Glutamatergic neuron (in vitro differentiated cells): ENCODE measurements at places on chromosomes 5 and 9.
A peak's percentile ranks its signal among the peaks of the same experiment; 100 is the strongest.

DNA sequence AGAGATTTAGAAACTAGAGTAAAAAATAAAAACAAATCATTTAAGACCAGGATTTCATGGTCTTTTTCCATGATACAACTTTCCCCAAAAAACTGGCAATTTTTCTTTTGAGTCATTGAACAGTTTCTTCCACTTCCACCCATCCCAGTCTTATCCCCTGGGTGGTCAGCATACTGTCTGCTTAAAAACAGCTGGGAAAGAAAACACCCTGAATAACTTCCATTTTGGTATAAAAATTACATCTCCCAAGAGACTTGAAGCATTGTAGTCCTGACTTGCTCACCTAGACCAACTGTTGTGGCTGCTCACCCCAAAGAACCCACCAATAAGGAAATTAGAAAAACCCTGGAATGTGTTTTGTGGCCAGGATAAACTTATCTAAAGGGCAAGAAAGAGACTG lies 731.3 kb downstream of the NR2F1-AS1 start:
- no peak for DNase-seq

- DNase-seq: no peak
Measured at GRCh38 chr9:71643330-71643729, 125.0 kb downstream of the CEMIP2 start.

- DNase-seq: peak; percentile 58
Measured at GRCh38 chr9:126326228-126327005, at the start of gene MVB12B. Gene MVB12B, plus strand, starts transcription at chr9:126326829. Its CDS starts 101 bp downstream, at chr9:126326930.

DNA sequence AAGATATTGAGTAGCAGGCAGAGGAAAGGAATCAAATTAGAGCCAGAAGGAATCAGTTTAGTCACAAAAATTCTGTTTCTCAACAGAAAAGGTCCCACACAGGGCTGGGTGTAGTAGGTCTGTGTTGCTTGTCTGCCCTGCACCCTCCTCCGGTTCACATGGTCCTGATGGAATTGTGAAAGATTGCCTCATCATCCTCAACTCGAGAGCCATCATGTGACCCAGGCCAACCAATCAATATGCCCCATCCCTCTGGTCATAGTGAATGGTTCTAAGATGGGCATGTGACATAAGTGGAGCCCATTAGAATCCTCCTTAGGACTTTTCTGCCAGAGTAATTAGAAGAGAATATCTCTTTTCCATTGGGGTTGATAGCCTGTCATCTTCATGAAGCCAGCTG lies 56.7 kb upstream of the RAD23B start:
- peak; percentile 14 for DNase-seq

GRCh38 chr5:121797681-121798518 lies 53.8 kb upstream of the FTMT start:
- DNase-seq: no peak

- DNase-seq: no peak
Measured at GRCh38 chr5:34811706-34812105, 27.3 kb upstream of the TTC23L start.

DNA sequence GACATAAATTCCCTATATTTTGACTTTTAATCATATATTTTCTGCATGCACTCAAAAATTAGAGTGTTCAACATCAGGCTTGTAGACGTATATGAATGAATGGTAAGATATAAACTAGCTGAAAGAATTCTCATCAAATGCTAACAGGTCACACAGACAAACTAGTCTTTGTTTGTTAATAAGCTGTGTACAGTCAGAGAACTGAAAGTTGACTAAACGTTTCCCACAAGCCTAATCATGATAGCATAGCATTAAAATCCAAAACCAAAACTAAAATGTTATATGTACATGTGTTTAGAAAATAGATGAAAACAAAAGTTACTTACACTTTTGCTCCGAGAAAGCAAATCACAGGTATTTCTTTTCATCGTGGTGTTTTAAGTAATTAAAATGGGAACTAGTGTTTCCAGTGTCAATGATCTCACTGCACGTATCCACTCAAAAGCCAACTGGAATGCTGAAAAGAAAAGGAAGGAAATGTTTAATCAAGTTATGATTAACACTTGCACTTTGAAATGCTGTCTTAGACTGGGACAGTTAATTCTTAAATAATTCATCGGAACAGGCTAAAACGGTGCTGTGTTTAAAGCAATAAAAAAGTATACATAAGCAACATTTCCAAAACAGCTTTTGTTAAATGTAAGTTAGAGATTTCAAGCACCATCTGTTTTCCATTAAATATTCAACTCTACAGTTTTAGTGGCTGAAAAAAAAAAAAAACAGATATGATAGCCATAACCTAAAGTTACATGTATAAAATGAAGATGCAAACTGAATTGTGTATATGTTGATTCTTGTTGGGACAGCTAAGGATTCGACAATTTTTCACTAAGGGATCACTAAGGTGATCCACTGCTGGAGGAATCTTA lies 291.9 kb upstream of the PDE4D start:
- no peak for DNase-seq

DNA sequence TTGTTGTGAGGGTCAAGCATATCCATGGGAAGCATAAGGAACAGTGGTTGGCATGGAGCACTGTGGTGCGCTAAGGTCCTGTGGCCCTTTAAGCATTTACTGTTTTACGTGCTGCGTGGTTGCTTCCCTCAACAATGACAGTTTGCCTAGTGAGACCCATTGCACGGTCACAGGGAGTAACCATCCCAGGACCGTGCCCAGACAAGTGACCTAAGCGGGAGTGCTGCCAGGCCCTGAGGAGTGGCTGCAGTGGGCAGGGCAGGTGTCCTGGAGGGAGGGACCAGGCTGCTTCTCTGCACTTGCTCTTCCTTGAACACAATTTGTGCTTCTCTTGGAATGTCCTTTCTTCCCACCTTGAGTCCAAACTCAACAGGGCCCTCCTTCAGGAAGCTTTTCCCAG lies 64.6 kb downstream of the RGS3 start:
- no peak for DNase-seq

GRCh38 chr9:91291866-91292265 lies 69.9 kb downstream of the AUH start:
- no peak for DNase-seq

DNA sequence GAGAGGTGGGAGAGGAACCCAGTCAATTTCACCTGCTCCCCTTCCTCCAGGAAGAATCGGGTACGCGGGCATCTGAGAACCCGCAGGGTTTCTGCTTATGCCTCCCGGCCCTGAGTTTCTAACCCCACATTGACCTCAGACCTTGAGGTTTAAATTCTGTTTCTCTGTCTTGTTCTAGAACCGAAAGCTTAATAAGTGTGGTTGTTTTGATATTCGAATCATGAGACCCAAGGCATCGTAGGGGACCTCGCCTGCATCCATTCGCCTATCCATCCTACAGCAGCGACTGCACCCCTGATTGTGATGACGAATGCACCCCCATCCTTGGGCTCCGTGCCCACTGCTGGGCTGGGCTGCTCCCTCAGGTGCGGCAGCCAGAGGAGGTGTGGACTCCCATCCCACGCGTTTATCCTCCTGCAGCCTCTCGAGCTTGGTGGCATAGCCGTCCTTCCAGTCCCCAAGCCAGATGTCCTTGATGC lies 80.8 kb upstream of the IER5L start:
- DNase-seq: no peak

DNA sequence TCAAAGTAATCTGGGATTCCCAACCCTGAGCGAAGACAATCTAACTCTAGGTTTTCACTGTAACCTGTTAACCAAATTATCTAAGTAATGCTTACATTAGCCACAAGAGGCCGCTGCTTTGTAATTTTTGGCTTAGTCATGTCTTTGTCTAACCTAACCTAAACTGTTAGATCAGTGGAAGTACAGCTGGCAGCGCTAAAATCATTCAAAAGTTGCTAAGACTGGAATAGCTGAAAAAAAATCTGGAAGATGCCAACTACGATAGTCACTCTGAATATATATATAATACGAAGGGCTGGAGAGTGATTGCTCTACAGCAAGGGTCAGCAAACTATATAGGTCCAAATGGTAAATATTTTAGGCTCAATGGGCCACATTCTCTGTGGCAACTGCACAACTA lies 60.2 kb downstream of the FBXO38 start:
- DNase-seq: peak; percentile 26

DNA sequence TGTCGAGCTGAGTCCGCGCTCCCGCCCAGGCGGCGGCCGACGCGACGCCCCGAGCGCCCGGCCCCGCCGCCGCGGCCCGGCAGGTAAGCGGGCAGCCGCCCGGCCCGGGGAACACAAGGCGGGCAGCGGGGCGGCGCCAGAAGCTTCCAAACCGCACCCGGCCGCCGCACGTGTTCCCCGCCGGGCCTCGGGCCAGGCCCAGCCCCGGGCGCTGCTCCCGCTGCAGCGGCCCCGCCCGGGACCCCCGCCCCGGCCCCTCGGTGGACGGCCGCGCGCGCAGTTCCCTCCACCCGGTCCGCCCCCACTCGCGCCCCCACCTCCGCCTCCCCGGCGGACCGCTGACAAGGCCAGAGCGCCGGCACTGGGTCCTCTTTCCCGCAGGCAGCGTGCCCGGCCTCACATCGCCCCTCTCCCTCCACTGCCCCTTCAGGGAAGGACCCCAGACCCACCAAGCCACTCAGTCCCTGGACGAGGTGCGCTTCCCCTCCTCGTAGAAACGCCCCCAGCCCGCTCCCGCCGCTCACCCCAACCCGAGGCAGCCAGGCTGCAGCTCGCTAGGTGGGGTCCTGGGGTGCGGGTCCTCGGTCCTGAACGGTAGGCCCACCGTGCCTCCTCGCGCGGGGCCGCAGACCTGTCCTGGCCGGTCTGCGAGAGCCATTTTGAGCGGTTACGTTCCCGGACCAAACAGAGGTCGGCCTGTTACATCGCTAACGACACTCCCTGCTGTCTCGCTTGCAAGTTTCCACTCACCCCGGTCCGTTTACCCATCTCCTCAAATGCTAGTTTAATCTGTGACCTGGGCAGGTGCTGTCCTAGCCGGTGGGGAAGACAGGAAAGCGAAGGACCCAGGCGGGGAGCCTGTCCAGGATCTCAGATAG lies 475 bp downstream of the WDR5 start:
- DNase-seq: peak; percentile 45

DNA sequence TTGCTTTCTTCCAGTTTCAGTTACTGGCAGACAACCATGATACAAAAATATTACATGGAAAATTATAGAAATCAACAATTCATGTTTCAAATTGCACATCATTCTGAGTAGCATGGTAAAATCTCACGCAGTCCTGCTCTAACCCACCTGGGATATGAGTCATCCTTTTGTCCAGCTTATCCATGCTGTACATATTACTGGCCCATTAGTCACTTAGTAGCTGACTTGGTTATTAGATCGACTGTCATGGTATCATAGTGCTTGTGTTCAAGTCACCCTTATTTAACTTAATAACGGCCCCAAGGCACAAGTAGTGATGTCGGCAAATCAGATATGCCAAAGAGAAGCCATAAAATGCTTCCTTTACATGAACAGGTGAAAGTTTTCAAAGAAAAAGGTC lies 41.2 kb downstream of the NADK2 start:
- no peak for DNase-seq

GRCh38 chr9:112271466-112272098 lies 61.8 kb downstream of the PTBP3 start:
- no peak for DNase-seq

DNA sequence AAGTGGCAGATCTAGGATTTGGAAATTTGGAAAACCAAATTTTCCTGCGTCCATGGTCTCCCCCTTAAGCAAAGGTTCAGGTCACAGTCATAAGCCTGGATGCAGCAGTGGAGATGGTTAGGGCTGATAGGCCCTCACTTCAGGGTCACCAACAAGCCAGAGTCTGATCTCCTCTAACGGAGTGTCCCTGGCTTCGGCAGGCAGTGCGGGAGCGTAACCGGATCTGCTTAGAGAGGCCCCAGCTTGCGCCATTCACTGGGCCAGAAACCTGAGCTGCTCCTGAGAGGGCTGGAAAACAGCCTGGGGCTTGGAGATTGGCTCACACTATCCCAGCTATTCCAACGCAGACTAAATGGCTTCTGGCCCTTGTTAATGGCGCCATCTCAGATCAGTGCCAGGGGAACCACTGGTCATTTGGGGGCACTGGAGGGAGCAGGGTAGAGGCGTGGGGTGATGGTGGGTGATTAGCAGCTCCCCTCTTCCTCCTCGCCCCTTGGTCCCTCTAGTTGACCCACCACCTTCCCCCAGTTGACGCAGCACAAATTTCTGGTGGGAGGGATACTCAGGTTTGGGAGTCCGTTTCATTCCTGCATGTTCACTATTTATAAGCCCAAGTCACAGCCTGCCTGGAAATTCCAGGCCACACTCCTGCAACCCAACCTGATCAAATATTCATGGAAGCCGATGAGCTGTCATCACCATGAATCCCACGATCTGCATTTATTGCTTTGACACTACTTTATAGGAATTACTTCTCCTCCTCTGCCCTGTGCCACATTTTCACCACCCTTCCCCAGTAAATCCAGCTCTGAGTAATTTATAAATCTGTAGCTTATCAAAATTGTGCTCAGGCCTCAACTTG lies 134.6 kb upstream of the CPEB4 start:
- DNase-seq: peak; percentile 79

- DNase-seq: no peak
Measured at GRCh38 chr9:89071591-89071990, 80.3 kb downstream of the S1PR3 start.

DNA sequence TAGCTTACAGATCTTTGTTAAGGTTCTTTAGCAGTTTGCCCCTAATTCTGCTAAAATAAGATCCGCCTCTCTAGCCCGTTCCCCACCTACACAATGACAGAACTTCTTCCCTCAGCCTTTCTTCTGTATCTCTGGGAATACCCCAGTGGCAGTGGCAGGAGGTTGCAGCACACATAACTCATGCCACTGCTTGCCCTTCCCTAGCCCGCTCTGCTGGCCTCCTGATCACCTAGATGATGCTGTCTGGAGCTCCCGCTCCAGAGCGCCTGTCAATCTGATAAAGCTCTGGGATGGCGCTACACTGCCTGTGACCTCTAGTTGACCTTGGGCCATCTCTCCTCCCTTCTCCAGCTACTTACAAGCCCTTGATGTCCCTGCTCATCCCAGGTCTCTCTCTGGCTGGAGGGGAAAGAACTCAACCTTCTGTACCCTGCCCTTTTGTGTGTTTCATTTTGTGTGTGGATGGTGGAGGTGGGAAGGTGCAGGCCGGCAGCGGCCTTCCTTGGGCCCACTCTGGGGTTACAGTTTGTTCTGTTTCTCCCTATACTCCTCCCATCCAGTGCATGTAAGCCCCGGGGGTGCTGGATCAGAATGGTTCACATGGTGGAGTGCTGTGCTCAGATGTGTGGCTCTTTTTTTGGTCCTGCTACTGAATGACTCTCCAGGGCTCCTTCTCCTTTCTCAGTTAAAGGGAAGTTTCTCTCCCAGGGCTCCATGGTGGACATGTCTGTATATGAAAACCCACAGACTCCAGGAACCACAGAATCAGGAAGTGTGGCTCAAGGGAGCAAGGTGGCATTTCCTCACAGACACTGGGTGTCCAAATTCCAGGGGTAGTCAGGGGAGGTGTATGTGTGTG lies 29.1 kb downstream of the MTX3 start:
- DNase-seq: no peak

- no peak for DNase-seq
Measured at GRCh38 chr9:129806061-129806460, 3.1 kb downstream of the TOR1B start.

DNA sequence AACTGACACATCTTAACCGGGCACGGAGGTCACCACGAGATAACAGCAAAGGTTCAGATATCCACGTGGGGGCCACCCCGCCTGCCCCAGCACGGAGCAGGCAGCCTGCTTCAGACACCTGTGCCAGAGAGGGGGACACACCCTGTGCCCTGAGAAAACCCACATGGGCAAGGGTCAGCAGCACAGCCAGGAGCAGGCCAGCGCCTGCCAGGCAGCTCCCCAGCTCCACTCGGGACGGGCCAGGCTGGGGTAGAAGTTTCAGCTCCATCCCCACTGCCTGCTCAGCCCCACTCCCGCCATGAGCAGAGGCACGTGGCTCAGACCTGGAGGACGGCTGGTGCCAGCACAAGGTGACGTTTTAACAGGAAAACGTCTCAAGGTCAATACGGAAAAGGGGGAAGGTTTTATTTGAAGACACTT lies 22.2 kb downstream of the SLC12A7 start:
- DNase-seq: no peak

GRCh38 chr5:16685069-16685468 lies 68.3 kb upstream of the RETREG1 start:
- no peak for DNase-seq
